CD4-positive, alpha-beta memory T cell (primary cell): ENCODE measurements at places on chromosomes 6 and 20.

- DNase-seq: no peak
Measured at GRCh38 chr6:34947561-34947960, 58.5 kb downstream of the ANKS1A start.

DNA sequence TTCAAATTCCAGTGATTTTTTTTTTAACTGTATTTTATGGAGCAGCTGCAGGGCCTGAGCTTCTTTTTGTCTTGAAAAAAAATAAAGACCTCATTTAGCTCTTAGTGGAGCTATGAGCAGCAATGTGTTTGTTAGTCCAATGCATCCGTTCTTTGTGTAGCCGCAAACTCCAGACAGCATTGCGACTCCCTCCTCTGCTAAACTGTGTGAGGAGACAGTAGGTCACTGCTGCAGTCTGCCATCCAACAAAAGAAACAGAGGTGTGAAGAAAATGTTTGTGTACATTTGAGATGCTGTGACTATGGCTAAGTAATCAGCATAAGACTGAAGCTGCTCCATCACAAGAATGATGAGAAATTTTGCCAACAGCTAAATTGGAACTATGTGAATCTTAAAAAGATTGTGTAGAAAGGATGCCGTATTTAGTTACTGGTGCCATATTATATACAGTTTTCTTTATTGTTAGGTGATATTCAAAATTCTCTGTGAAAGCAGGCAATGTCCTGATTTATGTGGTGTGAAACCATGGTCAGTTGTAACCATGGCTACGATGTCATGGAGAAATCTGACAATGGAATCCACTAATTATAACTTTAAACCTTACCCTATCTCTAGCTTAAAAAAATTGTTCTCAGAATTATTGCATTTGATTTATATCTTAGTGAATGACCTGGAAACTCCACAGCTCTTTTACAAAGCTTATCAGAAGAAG, 428.8 kb upstream of the EPHA7 start:
- no peak for DNase-seq

- no peak for DNase-seq
Measured at GRCh38 chr6:7338031-7338430, 25.0 kb upstream of the SSR1 start.

DNA sequence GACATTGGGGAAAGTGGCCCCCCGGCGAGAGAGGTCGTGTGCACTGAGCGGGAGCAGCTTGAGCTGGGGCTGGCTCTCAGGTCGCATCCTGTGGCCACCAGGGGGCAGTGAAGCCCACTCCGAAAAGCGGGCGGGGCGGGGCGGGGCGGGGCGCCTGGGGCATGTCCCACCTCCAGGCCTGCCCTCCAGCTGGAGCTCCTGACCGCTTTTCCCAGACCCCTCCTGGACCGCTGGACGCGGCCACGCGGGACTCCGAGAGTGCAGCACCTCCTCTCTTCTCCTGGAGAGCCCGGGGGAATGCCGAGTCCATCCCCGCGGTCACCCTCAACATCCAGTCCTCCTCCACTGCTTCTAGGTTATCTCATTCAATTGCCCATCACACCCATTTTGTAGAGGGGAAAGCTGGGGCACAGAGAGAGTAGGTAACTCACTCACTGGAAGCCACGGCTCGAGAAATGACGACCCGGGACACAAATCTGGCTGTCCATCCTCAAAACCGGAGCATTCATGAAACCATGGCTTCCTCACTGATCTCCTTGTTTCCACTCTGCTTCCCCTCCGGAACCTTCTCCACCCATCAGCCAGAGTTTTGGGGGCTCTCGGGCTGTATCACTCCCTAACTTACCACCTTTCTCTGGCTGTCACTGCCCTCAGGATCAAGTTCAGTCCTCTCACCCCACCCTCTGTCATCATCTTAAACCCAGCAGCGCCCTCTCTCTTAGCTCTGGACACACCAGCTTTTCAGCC, 24.1 kb downstream of the COX4I2 start:
- DNase-seq: peak; percentile 77

GRCh38 chr20:30412972-30413371, 844.5 kb upstream of the DEFB115 start:
- DNase-seq: no peak
